ENCODE measurements at places on chromosomes 13 and 19.
A peak's percentile ranks its signal among the peaks of the same experiment; 100 is the strongest.

DNA sequence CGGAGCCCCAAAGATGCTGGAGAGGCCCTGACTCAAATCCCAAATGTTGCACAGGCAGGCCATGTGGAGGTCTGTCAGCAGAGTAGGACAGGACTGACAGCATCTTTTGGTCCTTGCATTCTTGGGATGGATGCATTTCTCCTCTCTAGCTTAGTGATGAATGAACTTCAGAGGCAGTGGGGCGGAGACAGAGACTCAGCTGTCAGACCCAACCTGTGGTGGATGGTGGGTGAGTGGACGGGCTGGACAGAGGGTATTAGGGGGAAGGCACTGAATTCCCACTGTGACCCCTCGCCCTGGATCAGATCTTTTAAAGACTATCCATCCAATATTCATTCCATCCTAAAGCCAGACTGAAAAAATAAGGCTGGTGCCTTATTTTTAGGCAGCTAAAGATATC lies 39.3 kb upstream of the GJB6 start:
- no peak for DNase-seq

- no peak for DNase-seq
These were observed 338.6 kb upstream of the ARGLU1 start for GRCh38 chr13:106906426-106906996.

GRCh38 chr13:30664689-30665275 lies 47.1 kb downstream of the USPL1 start:
- DNase-seq: no peak

GRCh38 chr19:41924151-41925145 lies 3.8 kb downstream of the ERFL start:
- DNase-seq: no peak

DNA sequence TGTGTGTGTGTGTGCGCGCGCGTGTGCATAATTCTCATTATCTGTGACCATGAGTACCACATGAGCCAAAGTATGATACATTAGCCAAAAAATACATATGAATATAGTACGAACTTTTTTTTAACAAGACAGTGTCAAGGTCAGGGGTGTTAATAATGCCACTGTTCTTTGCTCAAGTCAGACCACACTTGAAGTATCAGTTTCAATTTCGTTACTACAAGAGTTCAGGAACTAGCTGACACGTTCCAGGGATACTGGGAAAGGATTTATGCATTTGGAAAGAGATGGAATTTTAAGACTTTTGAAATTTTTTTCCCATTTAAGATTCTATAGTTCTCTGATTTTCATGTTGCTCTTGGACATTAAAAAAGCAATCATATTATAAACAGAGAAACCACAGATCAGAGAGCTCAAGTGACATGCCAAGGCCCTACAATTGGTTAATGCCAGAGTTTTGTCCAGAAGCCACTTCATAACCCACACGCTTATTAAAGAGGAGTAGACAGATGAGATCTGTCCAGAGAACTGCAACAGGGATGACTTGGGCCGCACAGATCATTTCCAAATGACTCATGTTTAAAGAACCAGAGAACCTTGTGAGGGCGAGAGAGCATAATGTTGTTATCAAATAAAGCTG lies 718.8 kb upstream of the SGCG start:
- no peak for DNase-seq

DNA sequence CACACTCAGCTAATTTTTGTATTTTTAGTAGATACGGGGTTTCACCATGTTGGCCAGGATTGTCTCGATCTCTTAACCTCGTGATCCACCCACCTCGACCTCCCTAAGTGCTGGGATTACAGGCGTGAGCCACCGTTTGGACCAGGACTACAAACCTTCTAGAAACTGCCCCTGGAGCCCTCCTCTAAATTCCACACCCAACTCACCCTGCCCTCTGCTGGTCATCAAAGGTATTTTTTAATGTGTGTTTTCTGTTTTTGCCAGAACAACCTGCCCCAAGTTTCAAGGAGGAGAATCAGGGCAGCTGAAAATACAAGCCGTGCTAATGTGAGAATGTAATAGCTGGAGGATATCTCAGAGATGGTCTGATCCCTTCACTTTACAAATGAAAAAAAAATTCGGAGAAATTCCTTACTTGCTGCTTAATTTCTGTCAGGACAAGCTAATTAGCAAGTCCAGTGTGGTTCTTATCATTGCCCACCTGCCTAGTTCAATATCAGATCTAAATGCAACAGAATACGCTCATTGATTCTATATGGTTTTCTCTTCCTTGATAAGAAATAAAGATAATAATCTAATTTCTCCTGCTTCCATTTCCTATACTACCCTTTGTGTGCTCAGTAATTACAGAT lies 4.1 kb downstream of the ATP8A2 start:
- peak; percentile 6 for DNase-seq

GRCh38 chr19:15466851-15467733 lies 2.7 kb upstream of the RASAL3 start:
- DNase-seq: peak; percentile 16

DNA sequence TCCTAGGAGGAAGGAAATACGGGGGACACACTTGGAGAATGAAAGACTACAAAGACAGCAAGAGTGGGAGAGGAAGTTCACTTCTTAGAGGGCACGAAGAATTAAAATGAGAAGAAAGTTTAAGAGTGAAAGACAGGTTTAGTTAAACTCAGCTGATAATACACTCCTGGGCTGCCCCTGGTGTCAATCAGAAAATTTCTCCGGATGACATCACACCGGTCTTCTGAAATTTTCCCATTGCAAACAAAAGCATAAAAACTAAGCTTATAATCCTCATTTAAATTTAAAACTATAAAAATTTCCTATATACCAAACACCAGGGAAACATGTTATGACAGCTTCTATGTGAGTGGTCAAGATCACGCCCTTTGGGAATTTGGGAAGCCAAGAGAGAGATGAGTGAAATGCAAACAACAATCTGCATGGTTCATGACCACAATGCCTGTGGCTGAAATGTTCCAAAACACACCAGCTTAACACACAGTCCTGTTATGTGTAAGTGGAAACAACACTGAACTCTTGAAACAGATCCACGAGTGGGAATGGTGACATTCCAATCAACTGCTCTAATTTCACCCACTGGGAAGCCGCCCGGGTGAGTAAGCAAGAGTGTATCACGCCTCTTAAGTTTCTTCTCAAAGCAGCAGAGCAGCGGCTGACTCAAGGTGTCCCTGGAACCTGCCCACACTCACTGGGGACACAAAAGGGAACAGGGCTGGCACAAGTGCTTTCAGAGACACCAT lies 49.0 kb downstream of the BRD4 start:
- no peak for DNase-seq

GRCh38 chr19:512547-513365 lies 5.5 kb downstream of the TPGS1 start:
- no peak for DNase-seq

DNA sequence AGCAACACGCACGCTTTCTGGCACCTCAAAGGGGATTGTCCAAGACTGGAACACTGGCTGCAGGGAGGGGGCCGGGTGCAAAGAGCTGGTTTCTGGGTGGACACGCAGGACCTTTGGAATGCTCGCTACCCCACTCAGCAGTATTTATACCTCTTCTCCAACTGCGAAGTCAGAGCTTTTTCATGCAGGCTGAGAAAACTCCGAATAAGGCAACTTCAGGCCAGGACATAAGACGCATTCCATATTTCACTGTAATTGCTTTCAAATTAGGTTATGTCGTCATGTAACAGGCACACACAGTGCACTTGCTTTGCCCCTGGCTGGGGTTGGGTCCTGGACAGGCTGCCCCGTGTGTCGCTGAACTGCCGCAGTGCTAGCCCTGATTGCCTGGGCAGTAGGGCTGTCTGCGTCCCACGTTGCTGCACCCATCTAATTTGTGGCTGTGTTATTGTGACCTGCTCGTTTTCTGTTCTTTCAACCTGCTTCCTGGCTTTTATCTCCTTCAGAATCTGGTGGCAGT lies 44.5 kb downstream of the ACTN4 start:
- DNase-seq: no peak
